Right renal pelvis (tissue), 4 donors: ENCODE measurements at places on chromosomes 2 and 18. TPM values are rescaled to one million over a fixed set of nuclear protein-coding genes. Genes with fewer than 3 reads are reported as not detected.

- no peak for DNase-seq
Observed at GRCh38 chr2:180707884-180708205, 272.6 kb upstream of the UBE2E3 start.

DNA sequence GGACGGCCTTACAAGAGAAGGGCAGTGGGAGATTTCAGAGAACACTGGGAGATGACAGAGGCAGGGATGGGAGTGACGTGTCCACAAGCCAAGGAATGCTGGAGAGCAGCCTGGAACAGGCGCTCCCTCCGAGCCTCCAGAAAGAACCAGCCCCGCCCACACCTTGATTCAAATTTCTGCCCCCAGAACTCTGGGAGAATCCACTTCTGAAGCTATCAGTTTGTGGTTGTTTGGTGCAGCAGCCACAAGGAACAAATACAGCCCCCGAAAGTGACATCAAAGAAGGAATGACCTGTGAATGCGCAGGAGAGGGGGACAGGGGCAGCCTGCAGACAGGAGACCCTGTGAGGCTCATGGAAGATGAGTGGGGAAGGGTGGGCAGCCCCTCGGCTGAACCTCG lies 67.3 kb downstream of the TWIST2 start:
- no peak for DNase-seq

DNA sequence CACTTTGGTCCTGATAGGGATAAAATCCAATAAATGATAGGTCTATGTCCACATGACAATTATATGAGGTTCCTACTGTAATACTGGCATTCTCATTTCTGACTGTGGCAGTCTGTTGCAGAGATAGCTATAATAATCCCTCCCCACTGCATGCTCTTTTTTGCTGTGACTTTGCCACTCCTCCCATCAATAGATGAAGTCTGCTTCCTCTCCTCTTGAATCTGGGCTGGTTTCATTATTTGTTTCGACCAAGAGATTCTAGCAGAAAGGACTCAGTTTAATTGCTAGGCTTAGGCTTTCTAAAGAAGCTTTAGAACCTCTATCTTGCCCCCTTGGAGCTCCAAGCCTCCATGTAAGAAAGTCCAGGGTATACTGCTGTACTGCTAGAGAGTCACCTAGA lies 23.3 kb upstream of the CREB1 start:
- no peak for DNase-seq

GRCh38 chr2:109632158-109632789 lies 18.1 kb downstream of the SOWAHC start:
- DNase-seq: no peak

GRCh38 chr2:96806468-96807126 lies 9.5 kb upstream of the CNNM3 start:
- DNase-seq: no peak

GRCh38 chr2:63189026-63189425 lies 138.4 kb downstream of the OTX1 start:
- DNase-seq: no peak

The ATL2 gene
- polyA plus RNA-seq: 58.8 TPM

The ALPG gene
- not detected for polyA plus RNA-seq

The PTRHD1 gene
- 40.8 TPM for polyA plus RNA-seq

The OR6B2 gene
- polyA plus RNA-seq: not detected
